ENCODE measurements at places on chromosomes 12 and 14.

DNA sequence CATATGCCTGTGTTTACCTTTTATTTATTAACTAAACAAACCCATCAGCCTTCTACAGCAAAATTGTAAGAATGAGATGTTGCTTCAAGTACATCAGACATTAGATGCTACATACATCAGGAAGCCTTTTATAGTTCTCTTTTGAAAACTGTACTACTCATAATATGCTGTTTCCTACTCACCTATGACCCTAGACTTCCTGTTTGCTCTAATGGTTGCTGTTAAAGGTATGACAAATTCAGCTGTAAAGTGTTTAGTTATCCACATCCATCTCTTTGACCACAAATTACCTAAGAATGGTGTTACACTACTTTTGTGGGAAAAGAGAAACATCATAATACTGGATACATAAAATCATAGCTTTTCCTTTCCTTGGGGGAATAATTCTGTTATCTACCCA lies 220.0 kb downstream of the RAD51B start:
- DNase-seq, result no peak

GRCh38 chr12:103020839-103021238 lies 63.4 kb downstream of the ASCL1 start:
- DNase-seq, result no peak

DNA sequence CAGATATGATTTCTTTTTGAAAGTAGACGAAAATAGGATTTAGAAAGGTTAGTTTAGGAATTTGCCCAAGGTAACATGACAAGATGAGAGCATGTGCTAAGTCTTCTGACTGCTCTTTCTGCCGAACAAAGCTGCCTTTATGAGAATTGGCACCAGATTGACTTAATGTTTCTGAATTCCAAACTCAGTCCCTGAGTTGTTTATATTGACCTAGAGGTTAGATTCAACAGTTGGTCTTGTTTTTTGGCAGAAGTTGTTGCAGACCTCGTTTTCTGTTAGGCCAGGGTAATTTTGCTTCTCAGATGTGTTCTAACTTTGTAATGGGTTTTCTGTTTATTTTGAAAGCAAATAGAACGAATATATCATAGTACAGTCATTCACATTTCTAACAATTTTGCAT lies 61.5 kb upstream of the LRTM2 start:
- DNase-seq, result no peak

DNA sequence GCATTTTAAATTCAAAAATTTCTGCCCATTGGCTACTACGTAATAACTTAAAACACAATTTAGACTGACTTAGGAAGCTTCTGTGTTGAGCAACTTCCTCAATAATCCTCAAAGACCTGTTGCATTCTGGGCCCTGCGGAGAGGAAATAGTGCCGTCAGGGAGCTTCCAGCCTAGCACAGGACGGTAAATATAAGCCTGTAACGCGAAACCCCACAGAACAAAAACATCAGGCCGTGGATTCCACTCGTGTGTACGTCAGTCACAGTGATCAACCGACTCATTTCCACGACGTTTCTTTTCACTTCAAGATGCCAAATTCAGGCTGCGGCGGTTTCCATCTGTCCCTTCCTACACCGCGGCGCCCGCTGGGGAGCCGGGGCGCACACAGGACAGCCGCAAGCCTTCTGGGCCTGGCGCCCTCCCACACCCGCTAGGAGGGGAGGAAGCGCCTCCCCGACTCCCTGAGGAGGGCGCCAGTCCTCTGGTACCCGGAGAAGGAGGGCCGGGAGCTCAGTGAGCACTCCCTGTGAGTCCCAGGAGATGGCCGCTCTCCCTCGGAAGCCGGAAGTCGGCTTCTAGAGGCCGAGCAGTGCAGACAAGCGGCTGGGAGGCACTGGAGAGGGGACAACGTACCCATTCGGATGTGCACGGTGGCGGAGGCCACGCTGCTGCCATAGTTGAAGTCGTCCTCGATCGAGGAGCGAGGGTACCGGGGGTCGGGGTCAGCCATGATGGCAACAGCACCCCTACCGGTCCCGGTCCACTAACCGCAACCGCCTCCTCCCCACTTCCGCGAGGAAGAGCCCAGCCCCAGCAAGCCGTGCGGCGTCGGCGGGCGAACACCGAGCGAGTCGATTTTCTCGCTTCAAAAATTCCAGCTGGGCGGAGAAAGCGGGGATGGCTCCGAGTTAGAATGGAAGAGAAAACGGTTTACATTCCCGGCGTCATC lies at the start of gene TMBIM4:
TMBIM4 (minus strand) TSS at position 776 of the 950 bp plus-strand sequence; CDS start at position 731, 45 bp downstream.
- peak; percentile 80 for DNase-seq

- no peak for DNase-seq
These were observed 32.7 kb upstream of the OXA1L start for GRCh38 chr14:22733829-22734228.
